ENCODE measurements at places on chromosomes 5 and 9.

- no peak overlapping the region for H3K27ac ChIP-seq
- no peak overlapping the region for H3K4me3 ChIP-seq
- H3K36me3 ChIP-seq: no peaks in the 10 kb centered on the region
Measured at GRCh38 chr5:53180991-53181390, 71.4 kb upstream of the MOCS2 start.

GRCh38 chr9:27338527-27338903 is 41.6 kb upstream of the EQTN start:
- no peaks in the 10 kb centered on the region for H3K36me3 ChIP-seq
- no peak overlapping the region for H3K4me3 ChIP-seq
- peaks cover 68% of the 10 kb centered on the region for H3K4me1 ChIP-seq
- DNase-seq: no peak

DNA sequence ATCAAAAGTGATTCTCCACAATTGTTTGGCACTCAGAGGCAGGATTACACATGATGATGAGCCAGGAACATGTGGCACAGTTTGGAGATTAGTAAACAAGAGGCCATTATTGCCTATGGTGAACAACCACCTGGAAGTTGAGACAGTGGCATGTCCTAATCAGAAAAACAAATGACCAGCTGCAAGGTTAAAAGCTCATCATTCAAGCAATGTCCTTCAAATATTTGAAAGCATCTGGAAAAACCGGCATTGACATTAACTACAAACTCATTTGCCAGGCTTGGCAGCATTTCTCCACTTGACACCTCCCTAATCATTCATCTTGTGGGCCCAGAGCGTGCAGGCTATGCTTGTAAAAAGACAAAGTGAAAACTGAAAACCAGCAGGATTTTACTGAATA is 80.6 kb upstream of the MEGF10 start:
- no peak overlapping the region for H3K27ac ChIP-seq
- no peak for DNase-seq
- no peak overlapping the region for H3K4me3 ChIP-seq
- no peaks in the 10 kb centered on the region for H3K4me1 ChIP-seq
- H3K36me3 ChIP-seq: no peaks in the 10 kb centered on the region
- no peaks in the 10 kb centered on the region for H3K27me3 ChIP-seq

DNA sequence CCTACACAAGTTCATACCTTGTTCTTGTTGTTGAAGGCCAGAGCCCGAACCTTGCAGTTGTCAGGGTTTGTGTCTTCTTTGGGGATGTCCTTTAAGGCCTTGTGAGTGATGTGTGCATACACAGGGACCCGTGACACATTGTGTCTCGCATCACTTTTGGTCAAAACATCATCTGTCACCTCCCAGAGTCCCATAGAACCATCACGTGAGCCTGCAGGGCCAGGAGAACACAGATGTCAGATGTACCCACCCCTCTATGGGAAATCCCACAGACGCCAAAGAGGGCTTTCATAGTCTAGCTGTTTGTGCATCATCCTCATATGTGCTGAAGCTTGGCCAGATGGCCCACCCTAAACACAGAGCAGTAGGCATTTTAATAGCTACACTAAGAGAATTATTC is 28.2 kb downstream of the DCAF12 start:
- no peak overlapping the region for H3K27ac ChIP-seq
- no peaks in the 10 kb centered on the region for H3K4me1 ChIP-seq
- DNase-seq: no peak
- H3K27me3 ChIP-seq: no peaks in the 10 kb centered on the region
- H3K4me3 ChIP-seq: no peak overlapping the region
- H3K36me3 ChIP-seq: peaks cover 68% of the 10 kb centered on the region

DNA sequence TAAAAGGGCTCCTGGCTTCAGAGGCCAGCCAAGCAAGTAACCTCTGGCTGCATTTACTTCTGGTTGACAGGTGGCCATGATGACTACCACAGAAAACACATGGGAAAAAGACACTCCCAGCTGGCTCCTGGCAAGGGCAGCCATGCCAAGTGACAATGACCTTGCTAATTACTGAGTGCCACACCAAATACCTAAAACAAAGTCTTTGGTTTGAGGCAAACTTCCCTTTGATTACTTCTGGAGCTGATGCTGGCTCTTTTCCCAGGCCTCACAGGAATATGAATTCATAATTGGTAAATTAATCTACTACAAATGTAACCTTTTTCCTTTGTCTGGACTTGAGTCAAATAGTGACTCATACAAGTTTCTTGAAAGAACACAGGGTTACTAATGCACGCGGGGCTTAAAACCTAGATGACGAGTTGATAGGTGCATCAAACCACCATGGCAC is 61.0 kb downstream of the LPAR1 start:
- no peak overlapping the region for H3K27ac ChIP-seq
- H3K27me3 ChIP-seq: no peaks in the 10 kb centered on the region
- no peak for DNase-seq
- H3K4me3 ChIP-seq: no peak overlapping the region
- H3K4me1 ChIP-seq: peaks cover 53% of the 10 kb centered on the region
- H3K36me3 ChIP-seq: no peaks in the 10 kb centered on the region

DNA sequence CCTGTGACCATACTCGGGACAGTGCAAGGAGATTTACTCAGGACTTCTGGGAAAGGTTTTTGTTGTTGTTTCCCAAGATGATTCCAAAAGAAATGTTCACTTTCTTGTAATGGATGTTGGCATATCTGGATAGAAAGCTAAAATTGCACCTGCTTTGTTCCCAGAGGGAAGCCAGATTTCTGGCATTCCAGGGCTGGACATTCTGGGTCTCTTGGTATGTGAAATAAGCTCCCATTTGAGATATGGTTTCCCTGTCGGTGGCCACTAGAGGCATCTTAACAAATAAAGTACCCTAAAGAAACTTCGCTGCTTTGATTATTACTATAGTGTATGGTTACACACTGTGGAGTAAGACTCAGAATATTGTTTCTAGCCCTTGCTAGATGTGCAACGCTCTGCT is 737.3 kb downstream of the BRINP1 start:
- no peaks in the 10 kb centered on the region for H3K36me3 ChIP-seq
- H3K4me1 ChIP-seq: no peaks in the 10 kb centered on the region
- no peak for DNase-seq
- H3K27ac ChIP-seq: no peak overlapping the region

DNA sequence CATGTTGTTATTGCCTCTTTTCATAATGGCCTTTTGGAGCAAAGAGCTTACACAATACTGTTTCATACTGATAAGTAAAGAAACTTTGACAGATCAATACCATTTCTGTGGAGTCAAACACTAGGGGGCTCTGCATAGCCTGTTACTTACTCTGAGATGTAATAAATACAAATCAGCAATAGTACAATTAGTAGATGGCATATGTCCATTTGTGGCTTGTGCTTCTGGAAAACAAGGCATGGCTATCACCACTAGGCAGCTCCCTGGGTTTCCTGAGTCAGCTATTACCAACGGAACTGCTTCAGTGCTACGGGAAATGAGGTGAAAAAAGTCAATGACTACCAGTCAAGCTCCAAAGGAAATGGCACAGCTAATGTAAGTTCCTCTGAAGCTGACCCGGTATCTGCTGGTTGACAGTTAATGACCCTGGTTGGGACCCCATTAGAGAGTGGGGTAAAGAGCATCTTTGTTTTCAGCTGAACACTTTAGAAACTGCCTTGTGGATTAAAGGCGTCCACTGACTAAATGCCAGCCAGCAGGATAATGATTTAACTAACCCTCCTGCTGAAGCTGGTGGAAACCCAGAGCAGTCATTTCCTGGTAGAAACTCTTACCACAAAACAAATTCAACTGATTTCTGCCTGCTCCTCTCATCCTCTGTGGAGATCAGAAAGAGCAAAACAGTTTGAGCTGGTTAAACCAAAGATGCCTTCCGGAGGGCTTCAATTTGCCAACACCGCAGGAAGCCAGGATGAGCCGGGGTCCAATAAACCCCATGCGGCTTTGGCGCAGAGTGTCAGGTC is 69.0 kb upstream of the FAM169A start:
- H3K4me1 ChIP-seq: no peaks in the 10 kb centered on the region
- H3K4me3 ChIP-seq: peak overlapping the region; percentile 13
- H3K27me3 ChIP-seq: no peaks in the 10 kb centered on the region
- H3K27ac ChIP-seq: no peak overlapping the region
- H3K36me3 ChIP-seq: no peaks in the 10 kb centered on the region
- no peak for DNase-seq

DNA sequence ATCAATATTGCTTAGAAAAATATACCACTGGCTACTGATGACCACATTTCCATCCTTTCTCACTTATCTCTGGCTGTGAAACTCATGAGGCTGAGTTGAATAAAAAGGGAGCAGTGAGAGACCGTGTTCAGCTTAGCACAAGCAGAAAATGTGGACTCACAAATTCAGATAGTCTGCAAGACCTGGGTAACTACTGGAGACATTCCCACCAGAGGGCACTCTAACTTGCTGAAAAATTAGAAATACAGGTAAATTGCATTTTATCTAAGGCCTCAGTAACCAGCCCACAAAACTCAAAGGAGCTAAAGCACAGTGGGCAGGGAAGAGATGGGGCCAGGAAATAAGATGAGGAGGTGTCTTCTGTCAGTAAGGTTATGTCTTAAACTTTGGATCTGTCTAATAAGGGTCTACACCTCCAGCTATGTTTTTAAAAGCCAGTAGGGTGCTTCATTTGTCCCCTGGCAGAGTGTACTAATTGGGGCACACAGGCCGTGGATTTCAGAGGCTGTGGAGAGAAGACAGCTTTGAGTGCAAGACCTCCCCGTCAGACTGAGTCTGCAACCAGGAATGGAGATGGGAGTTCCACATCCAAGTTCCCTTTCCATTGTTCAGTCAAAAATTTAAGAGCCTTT is 8.7 kb upstream of the NDUFB6 start:
- DNase-seq: no peak
- no peak overlapping the region for H3K27ac ChIP-seq
- H3K36me3 ChIP-seq: no peaks in the 10 kb centered on the region
- no peaks in the 10 kb centered on the region for H3K27me3 ChIP-seq
- H3K4me3 ChIP-seq: no peak overlapping the region

DNA sequence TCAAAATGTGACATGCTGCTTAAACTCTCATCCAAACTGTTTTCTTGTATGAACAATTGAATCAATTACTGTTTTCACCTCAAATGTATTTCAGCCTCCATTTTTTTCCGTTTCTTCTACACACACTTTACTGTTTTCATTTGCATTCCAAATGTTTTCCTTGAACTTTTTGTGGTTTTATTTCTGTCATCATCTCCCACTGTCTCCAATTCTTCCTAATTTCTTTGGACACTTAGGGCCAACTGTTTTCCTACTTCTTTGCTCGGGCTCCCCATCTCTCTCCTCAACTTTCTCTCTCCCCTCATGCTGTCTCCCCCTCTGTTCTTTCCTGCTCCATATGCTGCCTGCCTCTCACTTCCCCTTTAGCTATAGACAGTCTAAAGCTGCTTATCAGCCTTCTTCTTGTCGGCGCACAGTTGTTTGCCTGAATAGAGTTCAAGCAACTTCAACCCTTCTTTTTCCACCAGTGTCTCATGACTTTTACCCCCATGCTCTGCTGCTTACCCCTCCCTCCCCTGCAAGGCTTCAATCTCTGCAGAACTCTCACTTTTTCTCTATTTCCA is 443.4 kb downstream of the DTWD2 start:
- H3K4me3 ChIP-seq: no peak overlapping the region
- no peaks in the 10 kb centered on the region for H3K27me3 ChIP-seq
- no peaks in the 10 kb centered on the region for H3K4me1 ChIP-seq
- no peak overlapping the region for H3K27ac ChIP-seq
- no peak for DNase-seq

GRCh38 chr5:73201547-73202513 is 28.8 kb downstream of the TMEM174 start:
- H3K27me3 ChIP-seq: no peaks in the 10 kb centered on the region
- H3K36me3 ChIP-seq: no peaks in the 10 kb centered on the region
- peaks cover 8% of the 10 kb centered on the region for H3K4me1 ChIP-seq
- H3K4me3 ChIP-seq: no peak overlapping the region
- no peak for DNase-seq
